GM13976 (cell line): ENCODE measurements at places on chromosomes 6 and 20.

DNA sequence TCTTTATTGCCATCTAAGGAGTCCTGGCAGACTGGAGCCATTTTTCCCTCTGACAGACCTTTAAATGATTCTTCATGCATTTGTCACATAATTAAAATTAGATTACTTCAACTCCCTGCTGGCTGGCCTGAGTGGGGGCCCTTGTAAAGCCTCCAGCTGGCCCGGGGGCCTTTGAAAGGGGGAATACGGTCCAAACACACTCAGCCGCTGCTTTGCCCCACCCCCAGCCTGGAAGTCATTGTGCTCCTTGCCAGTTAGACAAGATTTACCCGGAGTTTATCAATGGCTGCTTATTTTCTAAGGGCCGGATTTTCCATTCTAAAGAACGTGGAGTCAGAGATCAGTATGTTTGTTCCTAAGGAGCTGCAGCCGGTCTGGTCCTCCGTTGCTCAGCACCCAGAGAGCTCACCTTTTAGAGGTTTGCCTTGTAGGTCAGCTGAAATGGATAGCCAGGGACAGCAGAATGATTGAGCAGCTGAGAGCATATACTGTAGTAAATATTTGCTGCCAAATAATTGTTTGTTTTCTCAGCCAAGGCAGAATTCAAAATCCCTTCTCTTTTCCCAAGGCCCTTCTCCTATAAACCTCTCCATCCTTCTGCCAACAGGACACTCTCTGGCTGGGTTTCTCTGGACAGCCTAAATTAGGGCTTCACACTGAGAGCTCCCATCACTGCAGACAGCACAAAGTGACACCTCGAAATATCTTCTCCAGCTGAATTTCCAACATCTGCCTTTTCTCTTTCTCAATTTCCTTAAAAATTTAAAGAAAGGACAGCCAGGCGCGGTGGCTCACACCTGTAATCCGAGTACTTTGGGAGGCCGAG is 68.4 kb upstream of the RBM24 start:
- no peak for DNase-seq

- no peak for DNase-seq
Observed at GRCh38 chr20:63004607-63005364, 2.0 kb downstream of the BHLHE23 start.

GRCh38 chr6:13500264-13500663 is 12.9 kb upstream of the GFOD1 start:
- no peak for DNase-seq

GRCh38 chr20:3452690-3453089 is 18.1 kb upstream of the ATRN start:
- no peak for DNase-seq

DNA sequence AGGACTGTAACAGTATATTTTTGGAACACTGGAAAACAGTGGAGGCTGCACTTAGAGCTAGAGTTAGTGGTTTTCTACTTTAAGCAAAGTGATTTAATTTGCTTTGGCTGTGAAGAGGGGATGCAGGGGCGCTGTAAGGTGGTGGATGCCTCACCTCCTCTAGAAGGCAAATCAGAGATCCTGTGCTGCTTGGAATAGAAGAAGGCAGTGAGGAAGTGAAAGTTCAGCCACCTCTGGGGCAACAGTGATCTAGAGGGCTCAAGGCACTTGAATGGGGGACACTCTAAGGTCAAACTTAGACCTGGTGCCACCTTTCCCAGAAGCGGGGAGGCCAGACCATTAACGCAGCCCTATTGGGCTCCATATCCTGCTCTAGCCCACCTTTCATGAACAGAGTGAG is 19.0 kb upstream of the SNRPB2 start:
- no peak for DNase-seq

DNA sequence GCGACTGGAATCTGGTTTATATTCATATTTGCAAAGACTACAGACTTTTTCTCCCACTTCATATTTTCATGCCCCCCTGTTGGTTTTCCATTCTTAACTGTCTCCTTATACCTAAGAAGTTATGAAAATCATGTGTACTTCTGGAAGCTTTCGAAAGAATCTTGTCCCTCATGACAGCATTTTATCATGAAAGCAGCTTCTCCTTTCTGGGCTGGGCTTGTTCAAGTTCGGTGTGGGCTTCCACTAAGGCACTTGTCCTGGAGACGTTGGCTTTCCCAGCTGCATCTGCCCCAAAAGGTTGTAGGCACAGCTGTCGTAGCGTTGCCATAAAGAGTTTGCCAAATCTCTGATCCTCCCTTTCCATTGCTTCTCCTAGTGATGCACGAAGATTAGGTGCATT is 56.5 kb downstream of the RPRD1B start:
- DNase-seq, result no peak

- DNase-seq, result no peak
Observed at GRCh38 chr6:83463886-83464285, 33.0 kb upstream of the ME1 start.

GRCh38 chr20:49161428-49162152 is 26.5 kb downstream of the STAU1 start:
- no peak for DNase-seq

DNA sequence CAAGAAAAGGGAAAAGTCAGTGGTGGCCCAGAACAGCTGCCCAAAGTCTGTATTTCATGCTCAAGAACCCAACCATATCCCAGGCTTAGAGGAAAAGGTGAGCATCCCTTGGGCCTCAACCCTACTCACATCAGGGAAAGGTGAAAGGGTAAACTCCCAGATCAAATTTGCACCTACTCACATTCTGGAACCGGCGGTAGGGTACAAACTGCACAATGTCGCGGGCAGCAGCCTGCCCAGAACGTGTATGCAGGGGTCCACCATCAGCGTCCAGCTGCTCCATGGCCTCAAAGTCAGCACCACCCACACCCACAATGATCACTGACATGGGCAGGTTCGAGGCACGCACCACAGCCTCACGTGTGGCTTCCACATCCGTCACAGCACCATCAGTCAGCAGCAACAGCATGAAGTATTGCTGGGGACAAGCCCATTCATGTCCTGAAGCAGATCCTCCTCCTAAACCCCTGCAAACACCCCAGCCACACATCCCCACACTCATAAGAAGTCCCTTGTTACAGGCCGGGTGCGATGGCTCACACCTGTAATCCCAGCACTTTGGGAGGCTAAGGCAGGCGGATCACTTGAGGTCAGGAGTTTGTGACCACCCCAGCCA is 10.9 kb downstream of the SPAG4 start:
- no peak for DNase-seq

DNA sequence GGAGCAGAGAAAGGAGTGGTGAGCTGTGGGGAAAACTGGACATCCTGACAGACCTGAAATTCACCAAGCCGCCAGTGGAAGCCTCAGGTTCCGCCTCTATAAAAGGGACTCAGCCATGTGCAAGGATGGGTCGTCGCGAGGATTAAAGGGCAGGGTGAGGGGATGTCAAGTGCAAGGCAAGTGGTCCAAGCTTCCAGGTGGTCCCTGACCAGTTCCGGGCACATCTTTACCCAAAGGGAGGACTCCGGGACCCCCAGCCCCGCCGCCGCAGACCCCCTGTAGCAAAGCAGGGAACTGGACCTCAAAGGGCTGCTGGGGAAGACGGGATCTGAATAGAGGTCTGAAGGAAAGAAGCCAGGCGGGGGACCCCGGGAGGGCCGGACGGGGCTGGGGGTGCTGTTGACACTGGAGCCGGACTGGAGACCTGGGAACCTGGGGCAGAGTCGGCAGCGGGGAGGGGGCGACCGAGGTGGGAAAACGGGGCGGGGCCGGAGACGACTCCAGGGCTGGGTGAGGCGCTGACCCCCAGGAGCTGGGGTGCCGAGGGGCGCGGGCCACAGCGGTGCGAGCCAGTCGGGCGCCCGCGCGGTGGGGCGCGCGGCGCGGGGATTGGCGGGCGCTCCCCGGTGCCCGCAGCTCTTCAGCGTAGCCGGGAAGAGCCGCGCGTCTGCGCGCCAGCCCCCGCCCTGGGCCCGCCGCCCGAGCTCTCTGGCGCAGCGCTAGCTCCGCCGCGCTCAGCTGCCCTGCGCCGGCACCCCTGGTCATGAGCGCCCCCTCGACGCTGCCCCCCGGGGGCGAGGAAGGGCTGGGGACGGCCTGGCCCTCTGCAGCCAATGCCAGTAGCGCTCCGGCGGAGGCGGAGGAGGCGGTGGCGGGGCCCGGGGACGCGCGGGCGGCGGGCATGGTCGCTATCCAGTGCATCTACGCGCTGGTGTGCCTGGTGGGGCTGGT is at the start of gene SSTR4:
Gene SSTR4 (plus strand): TSS at position 592 of the 951 bp plus-strand sequence. CDS start 172 bp downstream, at position 764.
- no peak for DNase-seq

- DNase-seq, result no peak
Observed at GRCh38 chr6:12909833-12910232, 193.3 kb downstream of the PHACTR1 start.

DNA sequence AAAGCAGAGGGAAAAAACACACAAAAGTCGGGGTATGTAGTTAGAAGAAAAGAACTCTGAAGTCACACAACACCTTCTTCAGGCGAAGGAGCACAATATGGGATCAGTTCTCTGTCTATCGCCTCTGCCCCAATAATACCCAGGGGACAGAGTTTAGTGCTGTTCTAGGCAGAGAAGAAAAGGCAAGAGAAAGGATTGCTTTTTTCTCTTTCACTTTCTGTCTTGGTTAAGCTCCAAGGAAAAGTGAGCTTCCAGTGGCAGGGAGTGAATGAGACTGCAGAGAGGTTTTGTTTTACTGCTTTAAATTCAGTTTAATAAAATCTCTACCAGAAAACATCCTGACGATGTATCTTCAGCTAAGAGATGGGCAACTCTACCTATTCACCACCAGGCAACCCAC is 86.6 kb upstream of the STXBP5 start:
- DNase-seq, result no peak

DNA sequence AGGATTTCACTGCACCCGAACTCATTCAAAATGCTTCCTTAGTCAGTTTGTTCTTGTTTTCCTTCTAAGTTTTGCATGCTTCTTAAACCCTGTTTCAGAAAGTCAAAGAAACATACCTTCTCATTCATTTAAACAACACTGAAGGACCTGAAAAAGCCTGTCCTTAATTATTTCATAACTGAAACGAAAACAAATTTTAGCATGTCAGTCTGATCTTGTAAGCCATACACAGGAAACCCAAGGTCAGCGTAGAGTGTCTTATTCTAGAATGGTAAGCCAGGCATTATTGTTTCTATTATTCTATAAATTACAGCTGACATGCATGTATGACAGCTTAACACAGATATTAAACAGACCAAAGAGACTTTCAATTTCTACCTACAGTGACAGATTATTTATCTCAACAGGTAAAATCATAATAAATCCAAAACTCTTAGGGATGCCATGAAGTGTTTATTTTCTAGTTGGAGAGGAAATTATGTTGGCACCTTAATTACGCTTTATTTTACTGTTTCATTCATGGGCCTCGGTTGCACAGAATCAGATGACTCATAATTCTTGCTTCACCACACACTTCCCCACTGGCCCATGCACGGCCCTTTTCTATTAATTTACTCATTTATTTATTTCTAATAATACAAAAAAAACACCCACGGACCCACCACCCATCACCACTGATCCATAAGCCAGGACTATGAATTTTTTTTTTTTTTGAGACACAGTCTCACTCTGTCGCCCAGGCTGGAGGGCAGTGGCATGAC is 39.3 kb upstream of the DUSP22 start:
- DNase-seq, result no peak

GRCh38 chr20:50285376-50286173 is 94.9 kb downstream of the CEBPB start:
- peak; percentile 74 for DNase-seq

- no peak for DNase-seq
Observed at GRCh38 chr6:37824170-37824569, 4.6 kb downstream of the ZFAND3 start.

DNA sequence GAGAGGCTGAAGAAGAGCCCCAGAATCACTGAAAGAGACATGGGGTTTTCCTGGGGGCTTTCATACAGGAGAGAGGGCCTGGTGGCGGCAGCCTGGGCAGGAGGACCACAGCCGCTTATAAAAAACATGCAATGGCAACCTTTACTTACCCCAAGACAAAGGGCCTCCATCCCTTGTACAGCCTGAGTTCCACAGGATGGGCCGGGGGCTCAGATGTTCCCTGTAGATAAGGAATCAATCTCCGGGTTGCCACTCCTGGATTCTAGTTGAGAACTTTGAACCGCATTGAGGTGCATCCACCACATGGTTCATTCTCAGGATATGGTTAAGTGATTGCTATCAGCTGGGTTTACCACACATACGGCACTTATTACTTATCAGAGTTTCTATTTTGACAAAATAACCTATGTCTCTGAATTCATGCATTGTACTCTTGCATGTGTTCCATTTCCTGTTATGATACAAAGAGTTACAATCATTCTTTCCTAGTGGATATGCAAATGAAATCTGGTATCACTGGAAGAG is 677.6 kb downstream of the KIF16B start:
- DNase-seq, result no peak

GRCh38 chr20:18289306-18289705 is 979 bp downstream of the ZNF133 start:
- DNase-seq, result no peak

DNA sequence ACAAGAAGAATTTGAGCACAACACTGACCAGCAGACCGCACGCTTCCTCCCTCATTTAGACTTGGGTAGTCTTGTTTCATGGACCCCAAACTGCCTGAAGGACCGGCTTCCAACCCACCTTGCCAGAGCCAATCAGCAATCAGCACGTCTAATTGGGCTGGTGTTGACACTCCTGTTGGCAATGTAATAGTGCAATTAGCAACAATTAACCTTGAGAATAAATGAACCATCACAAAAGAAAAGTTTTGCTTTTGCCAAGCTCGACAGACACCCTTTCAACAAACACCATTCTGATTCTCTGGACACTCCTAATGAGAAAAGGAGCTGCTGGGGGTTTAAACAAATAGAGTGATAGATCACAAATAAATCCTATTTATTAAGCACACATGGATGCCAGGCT is 61.0 kb downstream of the EDN3 start:
- DNase-seq, result no peak

DNA sequence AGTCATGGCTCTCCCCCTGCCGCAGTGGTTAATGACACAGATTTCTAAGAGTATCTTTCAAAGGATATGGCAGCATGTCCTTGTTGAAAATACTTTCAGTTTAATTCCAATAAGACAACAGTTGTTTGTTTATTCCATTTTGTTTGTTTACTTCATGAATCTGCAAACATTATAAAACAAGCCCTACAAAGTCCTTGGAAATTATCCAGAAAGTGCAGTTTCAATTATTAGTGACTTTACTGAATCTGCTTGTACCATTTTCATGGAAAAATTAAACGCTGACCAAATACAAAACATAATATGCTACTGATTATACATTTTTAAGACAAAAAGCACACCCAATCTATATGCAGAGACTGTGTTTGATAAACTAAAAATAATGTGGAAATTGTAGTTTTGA is 3.3 kb downstream of the HEY2 start:
- DNase-seq, result no peak

DNA sequence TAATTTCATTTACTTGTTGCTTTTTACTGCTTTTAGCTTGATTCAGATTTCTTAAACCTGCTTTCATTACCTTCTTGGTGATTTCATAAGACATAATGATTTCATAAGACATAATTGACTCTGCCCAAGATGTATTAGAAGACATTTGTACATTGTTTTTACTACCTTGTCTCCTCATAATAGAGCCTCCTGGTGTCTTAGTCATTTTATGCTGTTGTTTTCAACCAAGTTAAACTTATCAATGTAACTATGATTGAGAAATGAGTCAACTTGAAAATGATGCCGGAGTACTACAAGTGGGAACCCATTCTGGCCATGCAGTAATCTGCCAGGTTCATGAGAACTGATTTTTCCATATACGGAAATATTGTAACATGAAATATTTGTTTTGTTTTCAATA is 573.6 kb downstream of the MMUT start:
- no peak for DNase-seq
